ENCODE measurements at places on chromosomes 12 and 14.

DNA sequence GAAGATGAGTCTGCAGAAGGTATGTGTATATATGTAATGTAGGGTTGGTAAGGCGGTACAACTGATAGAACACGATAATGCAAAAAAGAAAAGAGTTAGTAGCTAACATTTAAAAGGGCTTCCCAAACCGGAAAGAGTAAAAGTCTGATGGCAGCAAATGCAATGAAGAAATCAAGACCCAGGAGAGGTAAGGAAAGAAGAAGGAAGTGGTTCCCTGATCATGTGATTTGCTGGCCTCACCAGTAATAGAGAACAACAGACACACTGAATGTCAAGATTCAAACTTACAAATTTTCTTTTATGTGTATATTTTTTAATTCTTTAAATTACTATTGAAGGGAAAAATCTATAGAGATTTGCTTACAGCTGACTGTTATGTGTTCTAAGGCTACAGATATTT is 18.4 kb downstream of the ZFC3H1 start:
- DNase-seq: no peak

- no peak for DNase-seq
These were observed 622.6 kb downstream of the AACS start for GRCh38 chr12:125687820-125688219.

DNA sequence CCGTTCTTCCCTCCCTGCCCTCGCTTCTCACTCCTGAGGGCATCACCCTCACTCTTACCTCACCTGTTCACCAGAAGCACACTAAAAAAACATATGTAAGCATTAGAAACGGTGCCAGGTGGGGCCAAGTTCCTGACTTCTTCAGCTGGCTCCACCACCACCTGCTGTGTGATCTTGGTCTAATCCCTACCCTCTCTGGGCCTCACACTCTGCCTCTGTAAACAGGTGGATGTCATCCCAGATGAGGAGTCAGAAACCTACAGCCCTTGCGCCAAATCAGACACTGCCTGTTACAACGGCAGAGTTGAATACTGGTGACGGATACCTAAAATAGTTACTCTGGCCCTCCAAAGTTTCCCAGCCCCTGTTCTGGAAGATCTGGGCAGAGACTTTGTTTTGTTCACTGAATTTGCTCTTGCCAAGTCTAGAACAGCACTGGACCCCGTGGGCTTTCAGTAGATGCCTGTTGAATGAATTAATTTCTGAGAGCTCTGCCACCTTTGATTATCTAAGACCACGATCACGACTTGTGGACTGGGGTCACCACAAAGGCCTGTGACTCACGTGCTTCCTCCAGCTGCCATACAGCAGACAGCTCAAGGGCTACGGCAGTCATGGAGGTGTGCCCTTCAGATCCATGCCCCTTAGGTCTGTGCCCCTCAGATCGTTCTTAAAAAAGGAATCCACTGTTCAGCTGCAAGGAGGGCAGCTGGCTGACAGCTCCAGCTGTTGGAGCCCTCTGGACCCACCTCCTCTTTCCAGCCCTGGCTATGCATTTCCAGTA is 71.9 kb downstream of the GSC start:
- no peak for DNase-seq

DNA sequence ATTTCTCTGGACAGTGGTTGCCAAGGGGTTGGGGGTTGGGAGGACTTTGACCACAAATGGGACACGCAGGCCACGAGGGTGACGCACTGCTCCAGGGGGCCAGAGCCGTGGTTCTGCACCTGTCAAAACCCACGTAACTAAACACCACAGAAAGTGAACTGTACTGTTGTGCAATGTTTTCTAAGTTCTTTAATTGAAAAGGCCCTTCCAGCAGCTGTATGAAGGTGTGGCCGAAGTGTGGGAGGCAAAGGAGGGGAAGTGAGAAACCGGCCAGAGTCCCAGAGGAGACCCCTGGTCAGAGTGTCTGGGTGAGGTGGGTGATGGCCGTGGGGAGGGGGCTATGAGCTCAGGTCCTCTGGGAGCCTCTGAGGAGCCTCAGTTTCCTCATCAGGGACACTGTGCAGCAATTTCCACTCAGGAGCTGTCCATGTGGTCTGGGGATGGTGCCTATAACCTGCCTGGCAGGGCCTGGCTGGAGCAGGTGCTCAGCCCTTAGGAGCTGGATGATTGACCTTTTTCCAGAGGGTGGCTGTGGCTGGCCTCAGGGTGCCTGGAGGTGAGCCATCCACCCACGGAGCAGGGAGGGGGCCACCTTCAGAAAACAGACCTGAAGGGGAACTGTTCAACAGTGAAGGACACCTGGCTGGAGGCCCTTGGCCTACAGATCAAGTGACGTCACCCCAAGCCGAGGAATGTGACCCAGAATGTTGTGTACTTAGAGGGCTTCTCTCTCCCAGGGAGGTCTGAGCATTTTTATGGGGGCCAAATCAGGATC is 9.8 kb upstream of the BDKRB2 start:
- no peak for DNase-seq

DNA sequence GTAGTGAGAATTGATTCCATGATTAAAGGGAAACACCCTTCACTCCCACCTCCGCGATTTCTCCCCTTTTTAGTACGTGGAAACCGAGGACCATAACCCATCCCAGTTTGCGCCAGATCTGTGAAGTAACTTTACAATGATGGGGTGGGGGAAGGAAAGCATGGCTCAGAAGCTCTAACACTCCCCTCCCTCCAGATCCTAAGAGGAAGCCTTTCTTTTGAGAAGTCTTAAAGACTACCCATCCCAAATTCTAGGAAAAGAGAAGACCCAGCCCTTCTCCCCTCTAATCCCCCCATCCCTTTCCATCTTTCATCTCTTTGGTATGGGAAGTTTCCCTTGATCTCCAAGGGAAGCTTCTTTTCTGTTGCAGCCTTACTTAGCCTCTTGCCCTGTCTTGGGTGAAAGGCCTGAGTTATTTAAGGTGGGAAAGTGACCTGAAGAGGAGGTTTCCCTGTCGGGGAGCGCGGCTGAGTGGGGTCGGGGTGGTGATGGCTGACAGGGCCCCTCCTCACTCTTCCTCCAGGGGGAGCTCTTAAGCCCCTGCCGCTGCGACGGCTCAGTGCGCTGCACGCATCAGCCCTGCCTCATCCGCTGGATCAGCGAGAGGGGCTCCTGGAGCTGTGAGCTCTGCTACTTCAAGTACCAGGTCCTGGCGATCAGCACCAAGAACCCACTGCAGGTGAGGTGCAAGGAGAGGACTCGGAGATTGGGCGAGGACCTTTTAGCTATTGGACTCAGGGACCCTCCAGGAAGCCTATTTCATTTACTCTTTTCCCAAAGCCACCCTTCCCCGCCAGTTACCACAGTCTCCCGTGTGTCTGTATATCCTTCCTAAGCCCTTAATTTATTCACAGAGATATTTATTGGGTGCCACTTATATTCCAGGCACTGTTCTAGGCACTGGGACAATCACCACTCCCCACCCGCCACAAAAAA is 1.8 kb downstream of the MARCHF9 start:
- peak; percentile 73 for DNase-seq

DNA sequence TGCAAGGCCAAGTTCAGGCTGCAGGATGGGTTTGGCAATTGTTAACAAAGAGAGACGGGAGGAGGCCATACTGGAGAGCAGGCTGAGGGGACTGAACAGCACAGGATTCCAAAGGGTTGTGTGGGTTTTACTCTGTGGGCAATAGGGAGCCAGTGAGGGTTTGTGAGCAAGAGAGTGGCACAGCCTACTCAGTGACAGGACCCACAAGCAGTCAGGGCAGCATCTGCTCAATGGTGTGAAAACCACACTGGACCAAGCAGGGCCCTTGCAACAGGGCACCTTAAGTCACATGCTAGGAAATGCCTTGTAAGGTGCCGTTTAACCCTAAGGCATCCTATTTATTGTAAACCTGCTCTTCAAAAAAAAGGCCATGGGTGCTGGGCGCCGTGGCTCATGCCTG is 22.0 kb downstream of the SYNE3 start:
- DNase-seq: no peak

DNA sequence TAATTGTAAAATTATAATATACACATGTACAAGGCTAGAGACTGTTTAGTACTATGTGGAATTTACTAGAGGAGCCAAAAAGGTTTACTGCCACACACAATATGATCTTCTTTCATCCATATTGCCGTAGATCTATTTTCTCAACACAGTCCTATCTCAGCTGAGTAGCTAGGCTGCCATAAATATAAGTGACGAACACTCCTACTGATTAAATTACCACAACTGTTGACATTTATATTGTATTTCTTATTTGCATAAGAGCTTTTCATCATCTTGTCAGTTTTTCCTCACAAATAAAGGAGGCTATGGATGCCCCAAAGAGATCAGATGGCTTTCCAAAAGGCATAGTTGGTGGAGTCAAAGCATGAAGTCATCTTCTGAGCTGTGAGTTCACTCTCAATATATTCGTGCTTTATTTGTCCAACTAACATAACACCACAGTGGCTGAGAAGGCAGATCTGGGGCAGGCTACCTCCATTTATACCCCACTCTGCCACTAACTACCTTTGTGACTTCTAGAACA is 78.6 kb downstream of the CCDC59 start:
- no peak for DNase-seq

GRCh38 chr14:104800015-104800770 is 708 bp upstream of the ZBTB42 start:
- DNase-seq: peak; percentile 75

DNA sequence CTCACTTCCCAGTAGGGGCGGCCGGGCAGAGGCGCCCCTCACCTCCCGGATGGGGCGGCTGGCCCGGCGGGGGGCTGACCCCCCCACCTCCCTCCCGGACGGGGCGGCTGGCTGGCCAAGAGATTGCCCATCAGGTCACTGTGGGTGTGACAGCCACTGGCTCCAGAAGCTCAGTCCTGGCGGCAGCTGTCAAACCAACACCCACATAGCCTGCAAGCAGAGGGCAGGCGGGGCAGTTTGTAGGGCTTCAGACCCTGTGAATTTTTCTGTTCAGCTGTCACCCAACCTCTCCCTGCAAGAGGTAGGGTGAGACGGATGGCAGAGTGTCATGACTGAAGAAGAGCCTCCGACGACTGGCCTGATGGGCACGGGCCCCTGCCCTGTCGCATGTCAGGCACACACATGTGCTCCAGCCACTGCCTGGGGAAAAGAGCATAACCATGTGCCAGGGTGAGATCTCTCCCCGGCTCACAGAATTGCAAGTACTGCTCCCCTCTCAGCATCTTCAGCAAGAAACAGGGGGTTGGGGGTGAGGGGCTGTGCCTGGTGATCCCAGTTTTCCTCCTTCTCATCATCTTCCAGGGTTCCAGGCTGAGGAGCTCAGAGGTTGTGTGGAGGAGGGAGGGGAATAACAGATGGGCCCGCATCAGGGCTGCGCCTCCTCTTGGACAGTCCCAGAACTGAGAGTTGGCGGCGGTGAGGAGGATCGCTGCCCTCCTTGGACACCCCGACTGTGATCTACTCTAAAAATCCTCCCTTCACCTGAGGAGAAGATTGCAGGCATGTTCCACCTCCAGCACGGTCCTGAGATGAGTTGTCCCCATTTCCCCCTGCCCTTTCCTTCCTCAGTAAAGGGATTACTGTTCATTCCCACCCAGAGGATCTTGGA is 11.2 kb upstream of the PRPH start:
- no peak for DNase-seq

- DNase-seq: no peak
These were observed 172.8 kb downstream of the NELL2 start for GRCh38 chr12:44703182-44703910.

GRCh38 chr14:89765346-89765745 is 189.2 kb downstream of the EFCAB11 start:
- no peak for DNase-seq

- no peak for DNase-seq
These were observed 557.7 kb downstream of the TRHDE start for GRCh38 chr12:72829838-72830237.
